ENCODE measurements at places on chromosomes 1 and 21.

DNA sequence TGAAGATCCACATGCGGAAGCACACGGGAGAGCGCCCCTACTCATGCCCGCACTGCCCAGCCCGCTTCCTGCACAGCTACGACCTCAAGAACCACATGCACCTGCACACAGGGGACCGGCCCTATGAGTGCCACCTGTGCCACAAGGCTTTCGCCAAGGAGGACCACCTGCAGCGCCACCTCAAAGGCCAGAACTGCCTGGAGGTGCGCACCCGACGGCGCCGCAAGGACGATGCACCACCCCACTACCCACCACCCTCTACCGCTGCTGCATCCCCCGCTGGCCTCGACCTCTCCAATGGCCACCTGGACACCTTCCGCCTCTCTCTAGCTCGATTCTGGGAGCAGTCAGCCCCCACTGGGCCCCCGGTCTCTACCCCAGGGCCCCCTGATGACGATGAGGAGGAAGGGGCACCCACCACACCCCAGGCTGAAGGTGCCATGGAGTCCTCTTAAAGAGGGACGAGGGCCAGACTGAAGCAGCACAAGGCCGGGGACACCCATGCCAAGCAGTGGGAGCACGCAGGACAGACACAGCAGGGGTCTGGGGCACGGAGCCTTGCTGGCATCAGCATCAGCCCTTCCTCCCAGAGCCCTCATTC lies 13.7 kb downstream of the ZBTB7B start:
- no peak for DNase-seq

- DNase-seq = no peak
Observed at GRCh38 chr1:234776876-234777855, 167.2 kb upstream of the IRF2BP2 start.

DNA sequence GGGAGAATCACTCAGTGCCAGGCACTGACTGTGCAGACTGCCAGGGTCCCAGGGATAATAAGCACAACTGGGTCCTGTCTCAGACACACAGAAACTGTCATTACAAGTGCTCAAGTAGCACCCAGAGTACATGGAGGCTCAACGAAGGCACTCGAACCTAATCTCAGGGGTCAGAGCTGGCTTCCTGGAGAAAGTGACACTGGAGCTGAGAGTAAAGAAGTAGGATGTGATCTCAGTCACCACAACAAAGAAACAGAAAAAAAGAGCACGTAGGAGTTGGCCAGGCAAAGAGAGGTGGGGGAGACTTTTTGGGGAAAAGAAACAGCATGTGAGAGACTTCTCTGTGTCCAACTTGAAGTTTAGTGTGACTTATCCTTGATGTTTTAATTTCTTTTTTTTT lies 1.3 kb downstream of the CATSPER4 start:
- no peak for DNase-seq

GRCh38 chr1:31095298-31095981 lies 29.9 kb upstream of the PUM1 start:
- no peak for DNase-seq

- DNase-seq = no peak
Observed at GRCh38 chr1:24202987-24203386, 15.9 kb upstream of the IFNLR1 start.

Data from NCI-H1105 (cell line).